ENCODE measurements at places on chromosomes 7 and 10.

GRCh38 chr10:110717781-110718589 lies 73.8 kb downstream of the RBM20 start:
- no peak for DNase-seq

DNA sequence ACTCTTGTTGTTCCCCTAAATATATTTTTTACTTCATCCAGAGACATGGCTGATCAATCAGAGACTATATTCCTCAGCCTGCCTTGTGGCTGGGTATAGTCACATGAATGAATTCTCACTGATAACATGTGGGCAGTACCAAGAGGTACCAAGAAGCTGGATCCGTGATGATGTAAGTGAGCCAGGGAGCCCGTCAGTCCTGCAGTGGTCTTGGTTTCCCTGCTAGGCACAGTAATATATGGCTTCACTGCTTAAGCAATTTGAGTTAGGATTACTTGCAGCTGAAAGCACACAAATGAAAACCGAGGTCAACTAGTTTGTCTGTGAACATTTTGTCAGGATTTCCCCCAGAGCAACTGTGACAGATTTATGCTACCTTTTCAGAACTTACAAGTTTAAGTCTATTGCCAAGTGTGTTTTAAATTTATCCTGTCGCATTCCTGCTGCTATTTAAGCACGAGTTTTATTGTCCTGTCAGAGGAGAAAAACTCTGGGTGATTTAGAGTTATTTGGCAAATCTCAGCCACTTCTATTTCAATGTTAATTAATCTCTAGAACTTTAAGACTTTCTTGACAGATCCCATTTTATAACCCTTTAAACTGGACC lies 381.8 kb downstream of the PHF14 start:
- DNase-seq: no peak

DNA sequence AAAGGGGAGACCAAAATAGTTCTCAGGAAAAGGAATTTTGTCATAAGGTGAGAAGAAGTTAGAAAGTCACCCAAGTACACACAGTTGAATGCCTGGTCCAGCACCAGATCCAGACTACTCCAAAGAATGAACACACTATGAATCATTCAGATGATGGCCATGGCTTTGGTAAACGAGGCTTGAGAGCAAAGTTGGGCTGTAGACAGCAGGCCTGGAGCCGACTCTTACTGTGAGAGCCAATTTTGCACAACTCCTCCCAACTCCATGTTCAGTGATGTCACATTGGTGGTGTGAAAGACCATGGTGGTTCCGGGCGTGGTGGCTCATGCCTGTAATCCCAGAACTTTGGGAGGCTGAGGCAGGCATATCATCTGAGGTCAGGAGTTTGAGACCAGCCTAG lies 131.6 kb downstream of the PKD1L1 start:
- DNase-seq: no peak

GRCh38 chr10:128130051-128130450 lies 3.8 kb upstream of the MKI67 start:
- no peak for DNase-seq

GRCh38 chr7:87580636-87581035 lies 20.0 kb downstream of the ABCB1 start:
- no peak for DNase-seq

Data from HFF-Myc (cell line).